ENCODE measurements at places on chromosomes 16 and 17.

- no peak for DNase-seq
These were observed 15.3 kb downstream of the MPP2 start for GRCh38 chr17:43891851-43892646.

DNA sequence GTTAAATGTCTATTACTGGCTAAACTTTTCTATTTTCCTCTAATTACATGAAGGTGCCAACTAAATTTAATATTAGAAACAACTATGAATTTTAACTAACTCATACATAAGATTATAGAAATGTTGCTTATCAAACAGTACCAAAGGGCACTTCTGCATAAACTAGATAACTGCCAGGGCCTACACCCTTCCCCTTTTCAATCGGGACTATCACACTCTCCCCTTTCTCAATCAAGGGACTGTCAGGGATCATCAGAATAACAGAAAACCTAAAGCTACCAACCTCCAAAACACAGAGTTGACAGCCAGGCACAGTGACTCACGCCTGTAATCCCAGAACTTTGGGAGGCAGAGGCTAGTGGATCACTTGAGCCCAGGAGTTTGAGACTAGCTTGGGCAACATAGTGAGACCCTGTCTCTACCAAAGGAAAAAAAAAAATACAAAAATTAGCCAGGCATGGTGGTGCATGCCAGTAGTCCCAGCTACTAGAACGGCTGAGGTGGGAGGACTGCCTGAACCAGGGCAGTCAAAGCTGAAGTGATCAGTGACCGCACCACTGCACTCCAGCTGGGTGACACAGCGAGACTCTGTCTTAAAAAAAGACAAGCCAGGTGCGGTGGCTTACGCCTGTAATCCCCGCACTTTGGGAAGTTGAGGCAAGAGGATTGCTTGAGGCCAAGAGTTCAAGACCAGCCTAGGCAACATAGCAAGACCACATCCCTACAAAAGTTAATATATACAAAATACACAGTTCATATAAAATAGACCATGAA is 3.2 kb upstream of the PHLPP2 start:
- DNase-seq, result no peak

GRCh38 chr17:49582789-49583188 is 7.1 kb downstream of the NXPH3 start:
- DNase-seq, result no peak

DNA sequence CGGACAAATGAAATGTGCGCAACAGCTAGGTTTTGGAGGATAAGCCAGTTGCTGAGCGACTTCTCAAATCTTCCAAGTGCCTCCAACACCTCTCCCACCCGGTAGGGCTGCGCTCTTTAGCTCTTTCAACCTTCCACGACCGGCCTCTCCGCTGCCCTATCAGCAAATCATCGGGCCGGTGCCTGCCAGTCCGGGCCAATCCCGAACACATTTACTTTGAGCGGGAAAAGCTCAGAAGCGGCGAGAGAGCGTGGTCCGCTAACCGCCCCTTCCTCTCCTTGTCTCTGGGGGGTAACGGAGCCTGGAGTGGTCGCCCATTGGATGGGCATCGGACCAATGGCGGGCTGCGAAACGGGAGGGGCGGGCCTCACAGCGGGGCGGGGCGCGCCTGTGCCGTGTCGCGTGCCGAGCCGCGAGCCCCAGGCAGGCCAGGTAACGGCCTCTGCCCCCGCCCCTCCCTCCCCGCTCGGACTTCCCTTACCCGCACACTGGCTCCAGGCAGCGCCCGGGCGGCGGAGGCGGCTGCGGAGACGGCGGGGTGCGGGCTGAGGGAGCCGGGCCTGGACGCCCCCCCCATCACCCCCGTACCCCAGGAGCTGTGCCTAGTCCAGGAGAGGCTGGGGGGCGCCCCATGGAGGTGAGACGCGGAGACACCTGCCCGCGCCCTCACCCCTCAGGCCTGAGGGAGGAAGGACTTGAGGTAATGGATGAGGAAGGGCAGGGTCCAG is at the start of gene MEIOC:
MEIOC (plus strand) TSS at position 486 of the 728 bp plus-strand sequence; CDS start at position 632, 146 bp downstream.
- peak; percentile 76 for DNase-seq

DNA sequence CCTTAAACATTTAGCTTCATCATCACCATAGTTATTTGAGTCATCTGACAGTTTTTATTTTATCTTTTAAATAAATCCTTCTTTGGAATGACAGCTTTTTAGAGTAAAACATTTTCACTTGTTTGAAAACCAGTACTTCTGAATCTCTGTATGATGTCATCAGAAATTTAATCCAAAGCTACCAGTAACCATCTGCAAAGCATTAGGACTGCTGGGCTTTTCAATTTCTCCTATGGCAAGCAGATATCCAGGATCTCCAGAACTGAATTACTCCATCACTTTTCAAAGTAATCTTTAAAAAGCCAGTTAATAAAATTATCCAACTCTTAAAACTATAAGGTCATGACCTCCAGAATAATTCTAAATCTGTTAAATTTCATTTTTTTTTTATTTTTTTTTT is 51.5 kb downstream of the CHCT1 start:
- no peak for DNase-seq

GRCh38 chr17:68955181-68955841 is at the start of gene ABCA8:
Gene ABCA8 (minus strand): TSS chr17:68955392. CDS start chr17:68942034, 13,358 bp downstream.
- DNase-seq, result no peak

DNA sequence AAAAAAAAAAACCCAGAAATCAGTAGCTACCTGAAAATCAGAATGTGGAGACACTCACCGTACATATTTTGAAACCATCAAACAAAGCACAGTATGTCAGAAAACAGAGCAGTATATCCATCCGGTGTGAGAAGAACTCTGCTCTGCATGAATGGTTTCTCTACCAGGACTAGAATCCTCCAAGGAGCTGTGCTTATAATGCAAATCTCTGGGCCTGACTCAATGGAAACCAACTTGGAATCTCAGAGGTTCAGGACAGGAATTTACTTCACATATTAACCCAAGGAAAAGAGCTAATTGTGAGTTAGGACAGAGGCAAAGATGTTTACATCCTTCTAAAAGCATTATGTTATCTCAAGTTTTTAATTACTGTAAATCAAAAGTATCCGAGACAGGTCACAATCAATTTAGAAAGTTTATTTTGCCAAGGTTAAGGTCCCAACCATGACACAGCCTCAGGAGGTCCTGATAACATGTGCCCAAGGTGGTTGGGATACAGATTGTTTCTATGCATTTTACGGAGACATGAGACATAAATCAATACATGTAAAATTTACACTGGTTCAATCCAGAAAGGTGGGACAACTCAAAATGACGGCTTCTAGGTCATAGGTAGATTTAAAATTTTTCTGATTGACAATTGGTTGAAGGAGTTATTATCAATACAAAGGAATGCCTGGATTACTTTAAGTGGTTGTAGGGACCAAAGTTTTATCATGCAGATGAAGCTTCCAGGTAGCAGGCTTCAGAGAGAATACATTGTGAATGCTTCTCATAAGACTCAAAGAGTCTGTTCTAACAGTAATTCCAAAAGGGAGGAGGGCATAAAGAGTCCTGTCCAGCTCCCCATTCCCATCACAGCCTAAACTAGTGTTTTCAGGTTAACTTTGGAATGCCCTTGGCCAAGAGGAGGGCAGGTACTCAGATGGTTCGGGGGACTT is 164.1 kb downstream of the CDH8 start:
- no peak for DNase-seq

Data from GM20000 (cell line).